ENCODE measurements at places on chromosomes 3 and 15.

DNA sequence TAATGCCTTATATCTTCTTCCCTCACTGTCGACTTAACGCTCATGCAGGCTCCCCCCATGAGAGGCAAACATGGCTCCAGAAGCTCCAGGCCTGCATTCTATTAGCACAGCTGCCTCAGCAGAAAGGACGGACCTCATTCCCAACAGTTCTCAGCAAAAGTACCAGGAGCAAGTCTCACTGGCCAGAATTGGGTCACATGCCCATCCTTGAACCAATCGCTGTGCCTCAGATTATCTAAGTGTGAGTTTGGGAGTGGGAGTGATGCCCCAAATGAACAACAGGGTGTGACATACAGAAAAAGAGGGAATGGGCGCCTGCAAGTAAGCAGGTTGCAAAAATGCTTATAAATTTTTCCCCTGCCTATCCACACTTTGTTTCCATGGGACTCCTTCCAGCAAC lies 4.3 kb upstream of the RAD18 start:
- no peak for DNase-seq

GRCh38 chr15:68204776-68205557 lies at the start of gene CALML4:
CALML4 (minus strand) TSS chr15:68205332; CDS start chr15:68205247, 85 bp downstream.
- DNase-seq, result no peak

DNA sequence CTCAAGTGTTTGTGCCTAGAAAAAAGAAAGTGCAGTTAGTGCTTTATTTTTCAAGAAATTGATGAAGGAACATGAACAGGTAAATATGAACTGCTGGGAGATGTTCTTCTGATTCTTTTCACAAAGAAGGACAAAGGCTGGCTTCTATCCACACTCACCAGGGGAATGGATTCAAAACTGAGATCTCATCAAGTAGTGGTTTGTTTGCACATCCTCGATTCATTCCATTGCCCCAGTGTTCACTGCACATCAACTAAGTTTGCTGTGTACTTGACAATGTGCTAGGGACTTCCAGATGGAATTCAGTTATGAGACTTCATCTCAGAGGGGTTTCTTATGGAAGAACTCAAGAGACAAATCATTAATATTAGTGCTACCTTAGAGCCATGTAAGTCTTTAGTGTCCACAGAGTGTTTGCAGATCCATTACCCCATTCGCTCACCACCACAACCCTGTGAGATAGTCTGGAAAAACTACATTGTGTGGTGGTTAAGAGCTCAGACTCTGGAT lies 332.9 kb upstream of the PPP2R3A start:
- DNase-seq, result no peak

DNA sequence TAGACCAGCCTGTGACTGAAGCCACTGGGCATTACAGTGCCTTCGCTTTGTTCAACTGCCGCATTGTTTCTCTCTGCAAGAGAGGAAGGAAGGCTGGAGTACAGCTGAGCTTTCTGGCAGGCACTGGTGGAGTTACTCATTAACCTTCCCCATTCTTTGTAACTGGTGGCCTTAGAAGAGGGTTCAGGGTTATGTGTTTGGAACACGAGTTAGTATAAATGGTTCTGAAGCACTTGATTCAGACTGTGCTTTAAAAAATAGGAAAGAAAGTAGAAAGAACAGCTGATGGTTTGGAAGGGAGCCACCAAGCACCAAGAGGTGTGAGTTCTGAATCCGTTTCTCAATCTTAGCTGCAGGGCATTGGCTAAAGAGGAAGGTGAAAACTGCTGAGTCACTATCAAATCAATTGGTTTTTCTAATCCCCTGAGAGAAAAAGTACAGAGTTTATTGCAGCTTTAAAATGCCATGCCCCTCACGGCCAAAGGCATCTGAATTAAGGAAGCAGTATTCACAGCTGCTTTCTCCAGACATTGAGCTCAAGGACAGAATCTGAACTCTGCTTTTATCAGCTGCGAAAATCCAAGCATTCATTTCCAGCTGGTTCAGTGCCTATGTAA lies 3.6 kb downstream of the HGD start:
- no peak for DNase-seq

GRCh38 chr3:66110840-66111239 lies 72.1 kb upstream of the MAGI1 start:
- no peak for DNase-seq

- no peak for DNase-seq
These were observed 61.7 kb downstream of the SIDT1 start for GRCh38 chr3:113594066-113594465.

GRCh38 chr3:140545756-140546155 lies 132.1 kb upstream of the TRIM42 start:
- no peak for DNase-seq

- DNase-seq, result no peak
These were observed 118.9 kb downstream of the FOXP1 start for GRCh38 chr3:71464613-71465012.

DNA sequence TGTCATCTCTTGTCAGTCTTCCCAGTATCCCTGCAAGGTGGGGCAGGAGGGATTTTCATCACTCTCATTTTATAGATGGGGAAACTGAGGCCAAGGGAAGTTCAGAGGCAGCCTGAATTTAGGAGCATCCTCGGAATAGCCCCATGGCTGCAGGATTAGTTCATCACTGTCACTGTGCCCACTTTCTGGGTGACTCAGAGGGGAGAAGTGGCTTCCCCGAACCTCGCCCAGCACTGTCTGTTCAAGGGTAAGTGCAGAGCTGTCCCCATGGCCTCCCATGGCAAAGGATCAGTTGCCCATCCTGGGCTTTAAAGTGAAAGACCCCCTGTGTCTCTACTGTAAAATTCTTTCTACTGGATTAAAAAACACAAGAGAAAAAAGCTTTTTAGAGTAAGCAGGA lies 60.0 kb upstream of the SEC13 start:
- no peak for DNase-seq

GRCh38 chr3:11618904-11619303 lies 24.8 kb downstream of the VGLL4 start:
- no peak for DNase-seq

- DNase-seq, result no peak
These were observed 12.4 kb downstream of the RETNLB start for GRCh38 chr3:108744762-108745161.
